ENCODE measurements at places on chromosomes 11 and 22.

DNA sequence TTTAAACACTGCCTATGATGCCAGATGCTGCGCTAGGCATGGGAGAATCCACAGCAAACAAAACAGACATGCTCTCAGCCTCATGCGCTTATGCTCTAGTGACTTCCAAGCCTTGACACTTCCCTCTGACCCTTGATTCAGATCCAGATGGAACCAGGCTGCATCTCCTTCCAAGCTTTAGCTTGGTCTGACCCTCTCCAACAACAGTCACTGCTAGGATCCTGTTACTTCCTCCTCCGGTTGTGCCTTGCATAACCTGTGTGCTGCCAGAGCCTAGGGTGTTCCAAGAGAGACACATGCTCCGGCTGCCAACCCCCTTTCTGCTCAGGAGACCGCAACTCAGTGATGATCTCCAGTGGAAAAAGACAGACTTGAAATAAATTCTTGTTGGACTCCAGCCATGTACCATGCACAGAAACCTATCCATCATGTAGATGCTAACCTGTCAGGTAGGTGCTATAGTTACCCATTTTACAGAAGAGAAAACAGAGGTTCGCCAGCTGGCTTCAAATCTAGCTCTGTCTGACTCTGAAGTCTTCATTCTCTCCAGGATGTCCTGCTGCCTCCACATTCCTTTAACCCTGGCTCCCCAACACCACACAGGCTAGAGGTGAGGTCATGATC is 136.3 kb upstream of the TEAD1 start:
- DNase-seq: peak; percentile 43

DNA sequence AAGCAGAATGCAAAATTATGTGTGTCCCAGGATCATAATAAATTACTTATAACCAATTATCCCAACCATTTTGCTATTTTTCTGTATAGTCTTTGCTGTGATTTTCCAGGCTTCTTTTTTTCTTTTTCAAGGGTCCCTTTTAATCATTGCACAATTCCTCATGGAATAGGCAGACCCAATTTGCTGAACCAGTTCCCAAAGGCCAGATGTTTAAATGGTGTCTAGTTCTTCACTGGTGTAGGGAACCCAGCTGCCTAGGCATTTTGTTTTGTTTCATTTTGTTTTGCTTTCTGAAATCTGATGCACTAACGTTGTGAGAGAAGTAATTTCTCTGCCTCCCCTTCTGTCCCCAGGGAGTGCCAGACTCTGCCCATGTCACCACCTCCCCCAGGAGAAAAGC is 60.4 kb downstream of the CHST1 start:
- no peak for DNase-seq

DNA sequence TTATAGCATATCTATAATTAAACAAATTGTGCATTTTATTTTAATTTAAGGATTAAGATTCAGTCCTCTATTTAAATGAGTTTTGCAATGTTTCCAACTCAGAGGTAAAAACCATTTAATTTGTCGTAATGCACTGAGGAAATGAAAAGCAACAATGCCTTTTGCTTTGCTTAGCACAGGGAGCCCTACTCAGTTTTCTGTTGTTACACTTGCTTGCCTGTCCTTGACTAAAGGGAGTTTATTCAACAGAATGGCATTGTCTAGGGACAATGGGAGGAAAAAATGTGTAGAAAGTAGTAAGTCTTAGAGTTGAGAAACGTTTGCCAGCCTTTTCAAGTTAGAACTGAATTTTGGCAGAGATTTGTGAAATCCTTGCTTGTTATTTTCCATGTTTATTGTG is 734.2 kb upstream of the ANO3 start:
- no peak for DNase-seq

- DNase-seq: no peak
Observed at GRCh38 chr22:29152045-29152953, 53.4 kb upstream of the EMID1 start.

GRCh38 chr11:28346209-28346608 is 238.0 kb downstream of the METTL15 start:
- peak; percentile 81 for DNase-seq

GRCh38 chr11:117457031-117457785 is 129.6 kb downstream of the CEP164 start:
- no peak for DNase-seq

- DNase-seq: no peak
Observed at GRCh38 chr11:128330203-128330602, 257.2 kb downstream of the ETS1 start.

DNA sequence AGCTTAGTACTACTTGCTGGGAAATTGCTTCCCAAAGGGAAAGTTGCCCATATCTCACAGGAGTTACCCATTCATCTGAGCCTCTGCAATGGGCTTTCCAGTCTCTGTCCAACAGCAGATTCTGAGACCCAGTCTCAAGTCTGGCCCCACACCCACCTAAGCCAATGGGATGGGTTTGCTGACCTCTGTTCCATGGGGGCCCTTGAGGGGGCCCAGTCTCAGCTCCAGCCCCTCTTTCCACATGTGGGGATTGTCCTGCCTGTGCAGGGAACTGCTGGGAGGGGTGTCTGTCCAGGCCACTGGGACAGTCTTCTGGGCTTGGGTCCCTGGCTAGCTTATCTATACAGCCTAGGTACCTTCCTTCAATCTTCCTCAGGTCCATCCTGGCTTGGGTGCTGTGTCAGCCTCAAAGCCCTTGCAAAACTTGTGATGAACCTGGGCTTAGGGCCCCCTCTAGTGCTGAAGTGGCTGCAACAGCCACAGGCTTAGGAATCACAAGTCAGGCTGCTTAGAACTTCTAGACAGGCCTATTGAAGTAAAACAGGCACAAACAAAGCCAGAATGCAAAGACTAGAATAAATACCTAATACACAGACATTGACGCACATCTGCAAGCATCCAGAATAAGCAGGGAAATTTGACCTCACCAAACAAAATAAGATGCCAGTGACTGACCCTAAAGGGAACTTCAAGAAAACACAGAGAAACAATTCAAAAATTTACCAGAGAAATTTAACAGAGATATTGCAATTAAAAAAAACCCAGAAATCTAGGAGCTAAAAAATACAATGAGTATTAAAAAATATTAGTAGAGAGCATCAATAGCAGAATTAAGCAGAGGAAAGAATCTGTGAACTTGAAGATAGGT is 11.7 kb upstream of the PATL1 start:
- DNase-seq: peak; percentile 94

GRCh38 chr11:112134473-112134872 is 29.4 kb downstream of the IL18 start:
- DNase-seq: no peak

- DNase-seq: no peak
Observed at GRCh38 chr11:35076201-35077100, 62.5 kb upstream of the CD44 start.

- DNase-seq: peak; percentile 32
Observed at GRCh38 chr11:43555816-43556611, 124.5 kb upstream of the HSD17B12 start.

GRCh38 chr11:19674836-19675235 is 37.8 kb upstream of the NAV2 start:
- DNase-seq: no peak

GRCh38 chr11:71237853-71238252 is 14.5 kb downstream of the SHANK2 start:
- DNase-seq: no peak

- DNase-seq: peak; percentile 96
Observed at GRCh38 chr11:128502726-128503125, 84.6 kb downstream of the ETS1 start.

DNA sequence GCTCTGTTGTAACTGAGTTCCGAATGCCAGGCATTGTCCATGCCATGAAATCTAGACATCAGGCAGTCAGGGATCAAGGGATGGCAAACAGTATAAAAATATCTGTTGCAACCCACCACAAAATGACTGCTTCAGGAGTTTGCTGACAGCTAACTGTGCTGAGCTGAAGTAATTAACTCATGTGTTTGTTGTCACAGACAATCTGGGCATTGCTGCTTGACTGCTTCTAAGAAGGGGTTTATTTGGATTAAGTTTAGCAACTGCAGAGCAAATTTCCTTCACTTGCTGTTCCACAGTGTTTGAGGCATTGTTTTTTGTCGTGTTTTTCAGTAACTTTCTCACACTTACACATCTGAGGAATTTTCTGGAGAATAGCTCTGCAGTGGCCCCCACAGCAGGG is 30.4 kb downstream of the BSX start:
- no peak for DNase-seq

DNA sequence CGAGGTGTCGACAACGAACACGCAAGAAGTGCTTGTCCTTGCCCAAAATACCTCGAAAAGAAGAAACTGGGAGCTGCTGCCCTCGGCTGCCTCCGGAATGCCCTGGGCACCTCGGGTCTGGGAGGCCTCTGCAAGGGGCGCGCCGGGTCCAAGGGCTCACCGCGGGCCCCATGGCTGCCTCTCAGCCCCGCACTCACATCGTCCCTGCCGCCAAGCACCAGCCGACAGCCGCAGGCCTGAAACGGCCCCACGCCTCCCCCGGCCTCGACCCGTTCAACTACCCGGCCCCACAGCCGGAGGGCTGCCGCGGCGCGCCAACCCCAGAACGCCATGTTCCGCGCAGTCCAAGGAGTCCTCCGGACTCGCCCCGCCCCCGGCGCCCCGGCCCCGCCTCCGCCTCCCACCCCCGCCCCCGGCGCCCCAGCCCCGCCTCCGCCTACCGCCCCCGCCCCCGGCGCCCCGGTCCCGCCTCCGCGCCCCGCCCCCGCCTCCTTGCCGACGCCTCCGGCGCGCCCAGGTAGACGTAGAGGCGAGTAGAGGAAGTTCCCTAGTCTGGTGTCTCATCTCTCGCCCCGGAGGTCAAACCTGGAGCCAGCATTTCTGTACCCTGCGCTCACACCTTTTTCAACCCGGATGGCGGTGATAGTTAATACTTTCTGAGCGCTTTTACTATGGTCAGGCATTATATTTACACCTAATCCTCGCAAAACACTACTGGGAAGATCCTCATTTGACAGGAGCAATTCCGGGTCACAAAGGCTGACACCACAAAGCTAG is at the start of gene SIRT3:
Gene SIRT3 (minus strand): TSS at position 346 of the 777 bp plus-strand sequence. CDS start 14 bp downstream, at position 332.
- DNase-seq: peak; percentile 79

DNA sequence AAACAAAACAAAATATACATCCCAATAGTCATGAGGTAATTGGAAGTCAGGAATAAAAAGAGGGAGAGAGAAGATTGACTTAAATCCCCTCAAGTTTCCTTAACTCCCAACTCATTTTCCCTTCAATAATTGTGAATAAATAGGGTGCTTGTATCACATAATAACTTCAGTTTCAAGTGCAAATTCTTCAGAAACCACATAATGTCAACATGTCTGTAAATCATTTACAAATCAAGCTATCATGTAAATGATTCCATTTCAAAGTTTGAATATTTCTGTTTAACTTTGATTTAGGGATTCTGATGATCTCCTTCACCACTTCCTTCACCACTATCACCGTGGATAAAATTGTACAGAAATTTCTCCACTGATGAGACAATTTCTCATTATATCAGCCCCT is 23.2 kb downstream of the CASP5 start:
- DNase-seq: peak; percentile 17
